Bronchial smooth muscle cell (primary cell): ENCODE measurements at places on chromosomes 7 and 10. TPM values are rescaled to one million over a fixed set of nuclear protein-coding genes. Genes with fewer than 3 reads are reported as not detected.

Gene CDCA7L
- total RNA-seq, result 30.1 and 32.2 TPM in 2 replicates

Gene EPO
- not detected in 2 replicates for total RNA-seq

Gene STOX1
- not detected in 2 replicates for total RNA-seq

Gene CALN1
- not detected in 2 replicates for total RNA-seq

Gene CALCR
- not detected in 2 replicates for total RNA-seq

Gene SERPINE1
- total RNA-seq, result 26.5 and 37.9 TPM in 2 replicates
